A673 (cell line): ENCODE measurements at places on chromosomes 3 and 15.

GRCh38 chr3:58329922-58330413 is 2.7 kb upstream of the PXK start:
- no peak for DNase-seq

GRCh38 chr15:88956906-88957305 is 43.7 kb upstream of the MFGE8 start:
- no peak for DNase-seq

DNA sequence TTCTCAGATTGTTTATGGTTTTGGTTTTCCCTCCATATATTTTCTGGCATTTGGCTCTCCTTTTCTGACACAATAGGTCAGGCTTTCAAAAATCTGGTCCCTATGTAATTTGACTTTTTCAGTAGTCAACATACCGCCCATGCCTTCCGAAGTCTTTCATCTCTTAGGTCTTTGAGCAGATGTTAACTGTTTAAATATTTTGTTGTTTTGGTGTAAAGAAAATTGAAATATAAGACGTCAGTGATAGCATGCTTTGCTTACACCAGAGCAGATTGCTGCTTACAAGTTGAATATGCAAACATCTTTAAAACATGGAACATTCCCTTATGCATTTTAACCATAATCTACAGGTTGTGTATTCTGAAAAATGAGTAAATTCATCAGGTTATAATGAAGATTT is 233.0 kb downstream of the PTPRG start:
- no peak for DNase-seq

DNA sequence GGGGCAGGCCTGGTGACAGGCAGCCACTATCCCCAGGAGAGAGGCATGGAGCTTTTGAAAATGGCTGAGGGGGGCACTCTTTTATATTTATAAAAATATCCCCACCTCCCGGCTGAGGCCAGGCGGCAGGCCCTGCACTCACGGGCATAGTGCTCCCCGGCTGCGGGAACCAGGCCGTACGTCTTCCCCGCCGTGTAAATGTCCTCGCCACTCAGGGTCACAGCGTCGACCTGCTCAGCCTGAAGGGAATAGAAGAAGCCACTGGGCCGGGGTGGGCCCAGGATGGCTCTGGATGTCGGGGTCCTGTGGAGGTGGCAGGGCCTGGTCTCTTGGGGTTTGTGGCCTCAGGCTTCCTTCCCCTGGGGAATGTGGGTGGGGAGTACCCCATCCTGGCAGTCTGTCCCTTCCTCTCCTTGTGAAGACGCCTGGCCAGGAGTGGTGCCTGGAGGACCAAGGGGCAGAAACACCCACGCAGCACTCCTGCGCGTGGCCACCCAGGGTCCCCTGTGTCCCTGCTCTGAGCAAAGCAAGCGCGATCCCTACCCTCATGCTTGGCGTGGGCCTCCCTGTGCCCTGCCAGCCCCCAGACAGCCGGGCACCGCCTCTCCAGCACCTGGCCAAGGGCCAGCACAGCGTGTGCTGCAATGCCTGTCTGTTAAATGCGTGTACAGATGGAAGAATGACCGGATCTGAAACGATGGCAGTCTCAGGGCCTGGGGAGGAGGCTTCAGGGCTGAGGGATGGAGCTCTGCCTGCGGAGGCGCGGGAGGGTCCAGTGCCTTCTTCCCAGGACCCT is 18.9 kb downstream of the MELTF start:
- DNase-seq, result no peak

GRCh38 chr3:32973982-32974381 is 22.5 kb downstream of the CCR4 start:
- no peak for DNase-seq

DNA sequence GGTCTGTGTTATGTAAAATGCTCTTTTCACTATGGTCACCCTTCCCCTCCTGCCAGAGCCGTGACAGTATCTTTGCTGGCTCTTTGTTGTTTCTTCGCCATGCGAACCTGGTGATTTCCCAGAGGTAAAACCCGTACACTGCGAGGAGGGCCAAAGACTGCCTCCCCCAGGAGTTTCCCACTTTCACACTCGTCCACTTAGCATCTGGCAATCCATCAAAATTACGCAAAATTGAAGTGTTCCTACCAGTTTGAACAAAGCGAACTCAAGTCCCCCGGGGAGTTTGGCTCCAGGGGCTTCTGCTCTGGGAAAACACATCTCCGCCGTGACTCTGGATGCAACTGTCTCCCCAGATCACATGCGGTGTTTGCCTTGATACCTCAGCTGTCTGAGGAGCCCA is 239.9 kb downstream of the FAM43A start:
- DNase-seq, result peak; percentile 76

DNA sequence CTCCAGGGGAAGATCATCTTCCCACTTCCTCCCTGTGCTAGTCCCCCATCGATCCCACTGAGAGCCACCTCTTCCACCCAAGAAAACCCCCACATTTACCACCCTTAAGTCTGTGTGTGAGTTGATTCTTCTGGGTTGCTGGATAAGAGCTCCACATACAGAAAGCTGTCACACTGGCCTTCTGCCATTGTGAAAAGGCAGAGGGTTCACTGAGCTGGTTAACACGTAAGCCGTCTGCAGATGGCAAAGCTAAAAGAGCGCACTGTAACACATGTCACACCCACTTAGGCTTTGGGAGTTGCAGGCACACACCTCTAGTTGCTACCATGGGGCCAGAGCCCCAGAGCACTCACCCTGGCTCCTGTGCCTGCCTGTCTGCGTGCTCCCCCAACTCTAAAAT is 309.8 kb upstream of the LRRC3B start:
- no peak for DNase-seq

- DNase-seq, result no peak
Observed at GRCh38 chr15:101773496-101774100, 29.7 kb upstream of the OR4F6 start.

DNA sequence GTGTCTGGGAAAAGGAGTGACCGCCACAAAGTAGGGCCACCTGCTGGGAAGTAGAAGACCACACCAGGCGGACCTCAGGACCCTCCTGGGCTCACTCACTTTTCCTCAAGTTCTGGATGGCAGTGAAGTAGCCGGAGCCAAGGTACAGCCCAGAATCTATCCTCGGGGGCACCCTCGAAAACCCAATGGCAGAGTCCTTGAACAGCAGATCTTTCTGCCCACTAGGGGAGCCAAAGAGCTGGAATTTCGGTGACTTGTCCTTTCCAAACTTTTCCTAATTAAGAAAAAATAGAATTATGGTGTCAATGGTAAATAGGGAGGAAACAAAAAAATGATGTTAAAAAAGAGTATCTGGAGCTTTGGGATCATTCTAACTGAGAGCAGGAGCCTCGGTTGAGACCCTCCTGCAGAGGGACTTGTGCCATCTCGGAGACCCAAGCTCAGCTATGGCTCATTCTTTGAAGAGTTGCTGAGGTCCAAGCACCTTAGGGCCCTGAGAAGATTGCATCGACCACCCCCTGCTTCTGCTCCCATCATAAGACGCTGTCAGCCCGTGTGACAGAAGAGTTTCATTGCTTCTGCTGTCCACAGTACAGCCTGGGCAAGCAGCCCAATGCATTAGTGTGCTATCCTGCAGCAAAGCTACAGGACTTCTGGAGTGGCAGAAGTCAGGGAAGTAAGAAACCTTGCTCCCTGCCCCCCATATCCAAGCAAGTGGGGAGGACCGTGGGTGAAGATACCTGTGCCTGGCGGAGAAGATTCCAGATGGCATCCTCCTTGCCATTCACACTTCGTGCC is 14.8 kb downstream of the LTF start:
- DNase-seq, result no peak

DNA sequence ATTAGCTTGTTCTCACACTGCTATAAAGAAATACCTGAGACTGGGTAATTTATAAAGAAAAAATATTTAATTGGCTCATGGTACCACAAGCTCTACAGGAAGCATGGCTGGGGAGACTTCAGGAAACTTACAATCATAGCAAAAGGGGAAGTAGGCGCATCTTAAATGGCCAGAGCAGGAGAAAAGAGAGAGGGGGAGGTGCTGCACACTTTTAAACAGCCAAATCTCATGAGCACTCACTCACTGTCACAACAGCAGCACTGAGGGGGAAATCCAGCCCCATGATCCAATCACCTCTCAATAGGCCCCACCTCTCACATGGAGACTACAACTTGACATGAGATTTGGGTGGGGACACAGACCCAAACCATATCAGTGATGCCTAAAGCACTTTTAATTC is 82.5 kb downstream of the DCLK3 start:
- DNase-seq, result no peak

- no peak for DNase-seq
Observed at GRCh38 chr3:29690686-29691353, 409.9 kb downstream of the RBMS3 start.

DNA sequence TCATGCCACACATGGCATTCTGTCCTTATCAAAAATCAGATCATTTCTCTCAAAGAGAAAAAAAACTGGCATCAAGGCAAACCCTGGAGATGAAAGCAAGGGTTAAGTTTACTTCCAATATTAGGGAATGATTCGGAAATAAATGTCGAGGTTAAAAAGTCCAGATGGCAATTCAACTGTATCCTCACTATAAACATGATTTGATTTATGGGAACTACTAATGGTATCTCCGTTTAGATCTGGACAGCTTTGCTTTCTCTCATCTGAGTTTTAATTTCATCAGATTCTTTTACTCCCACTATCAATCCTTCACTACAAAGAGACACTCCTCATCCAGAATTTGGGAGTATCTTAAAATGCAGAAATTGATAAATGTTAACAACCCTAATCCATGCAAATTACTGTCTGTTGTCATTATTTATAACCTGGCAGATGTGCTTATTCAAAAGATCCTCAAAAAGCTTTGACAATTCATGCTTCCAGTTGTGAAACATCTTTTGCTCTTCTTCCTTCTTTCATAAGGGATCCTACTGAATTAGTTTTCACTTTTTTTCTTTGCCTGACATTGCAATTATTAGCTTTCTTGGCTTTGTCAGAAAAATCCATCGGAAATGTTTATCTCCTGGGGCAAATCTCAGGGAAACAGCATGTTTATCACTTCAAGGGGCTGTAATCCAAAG is 903.2 kb downstream of the MCTP2 start:
- DNase-seq, result peak; percentile 4
